ENCODE measurements at places on chromosomes 2 and 18. TPM values are rescaled to one million over a fixed set of nuclear protein-coding genes. Genes with fewer than 3 reads are reported as not detected.

The ABCB6 gene
- 41.6 TPM for total RNA-seq

The ZNF532 gene
- total RNA-seq: 17.8 TPM

The STPG4 gene
- not detected for total RNA-seq

The MAPK4 gene
- not detected for total RNA-seq

The SP110 gene
- total RNA-seq: 13.5 TPM

The KIAA2012 gene
- not detected for total RNA-seq

The DSG2 gene
- total RNA-seq: 0.10 TPM

The IFIH1 gene
- total RNA-seq: 13.1 TPM

The RGPD3 gene
- 0.20 TPM for total RNA-seq

The PPP1R1C gene
- total RNA-seq: 4.2 TPM

The FRZB gene
- total RNA-seq: 0.98 TPM

The GCKR gene
- total RNA-seq: not detected

The CD8B2 gene
- total RNA-seq: not detected

The VAMP5 gene
- total RNA-seq: 25.7 TPM

The SLC9A2 gene
- total RNA-seq: not detected

The PROC gene
- not detected for total RNA-seq

The UGT1A10 gene
- total RNA-seq: not detected

The ITGA6 gene
- total RNA-seq: 61.8 TPM

The FIGN gene
- 5.8 TPM for total RNA-seq

The REG3G gene
- total RNA-seq: not detected

The MRPL33 gene
- total RNA-seq: 335 TPM

The SKOR2 gene
- total RNA-seq: not detected

Data from RPMI7951 (cell line).